ENCODE measurements at places on chromosomes 5 and 9.

DNA sequence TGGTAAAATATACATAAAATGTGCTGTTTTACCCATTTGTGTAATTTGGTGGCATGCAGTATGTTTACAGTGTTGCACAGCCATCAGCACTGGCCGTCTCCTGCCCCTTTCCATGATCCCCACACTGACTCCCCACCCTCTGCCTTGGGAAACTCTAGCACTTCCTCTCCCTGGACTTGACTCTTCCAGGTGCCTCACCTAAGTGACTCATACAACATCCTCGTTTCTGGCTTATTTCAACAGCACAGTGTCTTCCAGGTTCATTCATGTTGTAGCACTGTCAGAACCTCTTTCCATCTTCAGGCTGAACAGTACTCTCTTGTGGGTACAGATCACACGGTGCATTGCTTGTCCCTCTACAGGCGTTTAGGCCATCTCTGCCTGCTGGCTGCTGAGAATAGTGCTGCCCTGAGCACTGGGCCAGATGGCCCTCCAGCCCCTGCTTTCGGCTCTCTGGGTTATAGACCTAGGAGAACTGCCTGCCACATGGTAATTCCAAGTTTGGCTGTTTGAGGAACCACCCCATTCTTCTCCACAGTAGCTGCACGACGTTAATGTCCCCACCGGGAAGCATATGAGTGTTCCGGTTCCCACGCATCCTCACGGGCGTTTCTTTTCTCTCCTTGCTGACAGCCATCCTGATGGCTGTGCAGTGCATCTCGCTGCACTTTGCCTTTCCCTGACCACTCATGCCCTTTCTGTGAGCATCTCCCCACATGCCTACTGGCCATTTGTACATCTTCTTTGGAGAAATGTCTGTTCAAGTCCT, 211.8 kb downstream of the FANCC start:
- no peaks in the 10 kb centered on the region for H3K27me3 ChIP-seq
- H3K4me3 ChIP-seq = no peak overlapping the region
- no peaks in the 10 kb centered on the region for H3K36me3 ChIP-seq
- DNase-seq = no peak

GRCh38 chr9:7967851-7968250, 168.3 kb upstream of the DMAC1 start:
- H3K4me1 ChIP-seq = peaks cover 9% of the 10 kb centered on the region
- no peak overlapping the region for H3K4me3 ChIP-seq
- no peaks in the 10 kb centered on the region for H3K36me3 ChIP-seq
- no peak overlapping the region for H3K27ac ChIP-seq

DNA sequence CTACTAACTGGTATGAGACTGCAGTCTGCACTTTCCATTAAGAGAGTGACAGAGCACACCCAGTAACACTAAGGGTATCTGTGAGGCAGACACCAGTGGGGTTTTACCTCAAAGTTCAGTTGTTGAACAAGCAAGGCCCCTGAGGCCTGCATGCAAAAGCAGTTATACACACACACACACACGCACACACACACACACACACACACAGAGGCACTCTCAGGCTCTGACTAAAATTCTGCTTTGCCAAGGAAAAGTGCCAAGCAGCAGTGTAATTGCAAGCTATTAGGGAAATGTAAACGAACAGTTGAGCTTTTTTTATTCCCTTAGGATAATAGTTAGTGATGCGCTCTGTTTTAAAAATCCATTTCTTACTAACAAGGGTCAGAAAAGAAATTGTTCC, 377.1 kb downstream of the SPOCK1 start:
- no peak for DNase-seq
- no peak overlapping the region for H3K4me3 ChIP-seq
- no peaks in the 10 kb centered on the region for H3K27me3 ChIP-seq
- H3K4me1 ChIP-seq = no peaks in the 10 kb centered on the region
- no peak overlapping the region for H3K27ac ChIP-seq

GRCh38 chr5:90446961-90447360, 27.6 kb downstream of the MBLAC2 start:
- H3K27ac ChIP-seq = no peak overlapping the region
- H3K4me1 ChIP-seq = no peaks in the 10 kb centered on the region
- no peaks in the 10 kb centered on the region for H3K27me3 ChIP-seq
- DNase-seq = no peak

- no peak overlapping the region for H3K4me3 ChIP-seq
- no peaks in the 10 kb centered on the region for H3K4me1 ChIP-seq
- no peaks in the 10 kb centered on the region for H3K27me3 ChIP-seq
- no peak overlapping the region for H3K27ac ChIP-seq
- peaks cover 8% of the 10 kb centered on the region for H3K36me3 ChIP-seq
Observed at GRCh38 chr9:98830554-98830953, 23.1 kb downstream of the GALNT12 start.

DNA sequence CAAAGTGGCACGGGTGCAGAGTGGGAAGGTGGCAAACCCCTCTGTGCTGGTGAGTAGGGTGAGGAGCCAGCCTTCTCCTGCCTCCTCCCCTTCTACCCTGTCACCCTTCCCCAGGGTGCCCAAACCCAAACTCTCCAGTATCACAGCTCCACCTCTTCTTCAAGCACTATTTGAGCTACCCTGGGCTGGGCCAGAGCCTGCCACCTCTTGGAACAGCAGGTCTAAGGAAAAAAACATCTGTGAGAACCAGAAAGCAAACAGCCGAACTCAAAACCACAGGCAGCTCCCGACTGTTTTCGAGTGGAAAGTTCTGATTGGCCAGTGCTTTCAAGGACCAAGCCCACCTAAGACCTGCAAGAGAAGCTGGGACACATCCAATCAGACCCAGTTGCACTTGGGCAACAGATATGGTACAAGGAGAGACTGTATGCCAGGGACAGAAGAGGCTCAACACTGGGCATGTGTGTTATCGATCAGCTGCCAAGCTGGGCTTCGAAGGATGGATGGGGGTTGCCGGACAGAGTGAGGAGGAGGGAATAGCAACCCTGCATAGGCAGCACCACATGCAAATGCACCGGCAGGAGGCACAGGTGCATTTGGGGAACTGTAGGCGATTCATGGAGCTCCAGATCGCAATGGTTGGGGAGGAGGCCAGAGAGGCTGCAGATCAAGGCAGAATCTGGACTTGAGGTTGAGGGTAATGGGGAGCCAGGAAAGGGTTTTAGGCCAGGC, 19.7 kb downstream of the ACSL6 start:
- H3K4me1 ChIP-seq = peaks cover 6% of the 10 kb centered on the region
- no peaks in the 10 kb centered on the region for H3K36me3 ChIP-seq
- no peaks in the 10 kb centered on the region for H3K27me3 ChIP-seq

DNA sequence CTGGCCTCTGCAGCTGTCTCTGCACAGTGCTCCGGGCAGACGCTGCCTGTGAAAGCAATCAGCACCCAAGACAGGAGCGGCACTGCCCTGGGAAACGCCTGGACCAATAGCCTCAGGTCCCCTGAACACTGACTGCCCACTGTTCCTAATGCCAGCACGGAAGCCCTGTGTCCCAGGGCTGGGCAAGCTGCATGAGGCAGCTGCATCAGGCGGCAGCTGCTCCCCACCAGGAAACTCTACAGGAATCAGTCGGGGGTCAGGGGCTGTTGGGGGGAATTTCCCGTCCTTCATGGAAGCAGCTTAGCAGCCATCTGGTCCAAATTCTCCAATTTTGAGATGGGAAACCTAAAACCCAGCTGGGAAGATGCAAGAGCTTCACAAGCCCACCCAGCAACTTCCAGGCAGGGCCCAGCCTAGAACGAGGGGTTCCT, 118.6 kb downstream of the VAV2 start:
- no peaks in the 10 kb centered on the region for H3K27me3 ChIP-seq
- peaks cover 7% of the 10 kb centered on the region for H3K4me1 ChIP-seq
- no peaks in the 10 kb centered on the region for H3K36me3 ChIP-seq
- DNase-seq = no peak

DNA sequence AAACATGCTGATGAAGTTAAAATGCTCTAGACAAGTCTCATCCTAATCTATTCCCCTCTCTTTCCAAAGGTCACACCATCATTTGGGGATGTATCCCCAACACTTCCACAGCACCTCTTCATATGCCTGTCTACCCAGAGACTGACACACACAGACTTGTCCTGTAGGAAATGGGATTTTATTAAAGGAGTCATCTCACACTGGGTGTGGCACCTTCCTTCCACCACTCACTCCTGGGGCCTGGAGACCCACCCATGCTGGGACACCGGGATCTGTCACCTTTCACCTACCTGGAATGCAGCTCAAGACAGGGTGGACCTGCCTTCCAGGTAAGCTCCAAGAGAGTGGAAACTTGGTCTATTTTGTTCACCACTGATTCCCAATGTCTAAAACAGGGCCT, 99.4 kb upstream of the HAND1 start:
- peaks cover 19% of the 10 kb centered on the region for H3K27me3 ChIP-seq
- no peak overlapping the region for H3K4me3 ChIP-seq
- H3K36me3 ChIP-seq = no peaks in the 10 kb centered on the region
- no peak for DNase-seq
- H3K4me1 ChIP-seq = no peaks in the 10 kb centered on the region

DNA sequence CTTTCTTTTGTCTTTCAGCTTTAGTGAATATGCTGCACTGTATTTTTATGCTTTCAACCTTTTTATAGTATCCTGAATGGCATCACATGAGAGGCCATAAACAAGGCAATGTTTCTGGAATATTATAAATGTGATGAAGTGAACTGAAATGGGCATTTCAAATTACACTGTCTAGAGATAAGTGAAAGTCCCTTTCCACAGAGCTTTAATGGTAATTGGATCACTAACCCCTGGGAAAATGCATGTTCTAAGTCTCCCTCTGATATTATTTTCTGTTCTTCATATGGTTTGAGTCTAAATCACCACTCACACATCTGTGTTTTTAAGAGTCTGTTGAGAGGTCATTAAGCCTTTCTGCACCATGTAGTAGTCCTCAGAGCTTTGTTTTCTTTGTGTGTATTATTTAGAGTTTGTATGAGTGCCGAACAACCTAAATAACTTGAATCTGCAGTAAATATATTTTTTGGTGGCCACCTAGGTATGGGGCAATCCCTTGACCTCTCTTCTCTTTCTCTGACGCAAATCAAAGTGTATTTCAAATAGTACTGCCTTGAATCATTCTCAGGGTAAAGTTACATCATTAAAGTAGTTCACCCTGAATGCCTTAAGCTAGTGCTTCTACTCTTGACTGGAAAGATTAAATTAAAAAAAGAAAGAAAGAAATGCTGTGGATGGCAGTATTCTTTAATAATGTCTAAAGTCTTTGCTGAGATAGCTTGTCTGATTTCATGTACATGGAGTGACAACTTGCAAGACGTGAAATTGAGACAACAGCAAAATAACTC, 1931.0 kb upstream of the CDH6 start:
- no peaks in the 10 kb centered on the region for H3K4me1 ChIP-seq
- H3K36me3 ChIP-seq = no peaks in the 10 kb centered on the region
- DNase-seq = no peak
- H3K27me3 ChIP-seq = no peaks in the 10 kb centered on the region
- no peak overlapping the region for H3K4me3 ChIP-seq

- no peaks in the 10 kb centered on the region for H3K36me3 ChIP-seq
- DNase-seq = peak; percentile 3
- H3K4me1 ChIP-seq = no peaks in the 10 kb centered on the region
- H3K27ac ChIP-seq = no peak overlapping the region
- no peaks in the 10 kb centered on the region for H3K27me3 ChIP-seq
Observed at GRCh38 chr9:74322661-74323314, 174.3 kb upstream of the RORB start.

- no peak overlapping the region for H3K4me3 ChIP-seq
- no peaks in the 10 kb centered on the region for H3K36me3 ChIP-seq
- no peak for DNase-seq
Observed at GRCh38 chr9:34519321-34520020, 3.3 kb downstream of the ENHO start.

GRCh38 chr9:133610845-133611244, 1.7 kb upstream of the FAM163B start:
- no peaks in the 10 kb centered on the region for H3K36me3 ChIP-seq
- H3K4me1 ChIP-seq = no peaks in the 10 kb centered on the region
- no peak overlapping the region for H3K27ac ChIP-seq
- no peak overlapping the region for H3K4me3 ChIP-seq
- H3K27me3 ChIP-seq = peaks cover 21% of the 10 kb centered on the region

- no peak overlapping the region for H3K4me3 ChIP-seq
- H3K36me3 ChIP-seq = peaks cover 89% of the 10 kb centered on the region
- H3K27me3 ChIP-seq = no peaks in the 10 kb centered on the region
- DNase-seq = no peak
Observed at GRCh38 chr9:131513177-131513576, 10.5 kb downstream of the POMT1 start.

Data from CD4-positive, alpha-beta T cell (primary cell).